ENCODE measurements at places on chromosomes 3 and 15.
A peak's percentile ranks its signal among the peaks of the same experiment; 100 is the strongest.

DNA sequence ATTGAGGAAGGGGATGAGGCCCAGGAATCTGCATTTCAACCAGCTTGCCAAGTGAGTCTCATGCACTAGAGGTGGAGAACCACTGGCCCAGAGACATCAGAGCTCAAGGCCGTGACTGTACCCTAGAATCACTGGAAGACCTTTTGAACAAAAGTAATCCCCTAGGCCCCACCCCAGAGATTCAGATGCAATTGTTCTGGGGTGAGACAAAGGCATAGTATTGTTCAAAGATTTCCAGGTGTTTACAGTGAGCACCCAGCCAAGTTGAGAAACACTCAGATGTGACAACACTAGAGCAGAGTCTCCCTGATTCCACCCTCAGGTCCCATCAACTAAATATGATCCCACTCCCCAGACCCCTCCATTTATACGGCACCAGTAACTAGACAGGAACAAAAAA, 290.3 kb upstream of the TLE3 start:
- no peak for DNase-seq

DNA sequence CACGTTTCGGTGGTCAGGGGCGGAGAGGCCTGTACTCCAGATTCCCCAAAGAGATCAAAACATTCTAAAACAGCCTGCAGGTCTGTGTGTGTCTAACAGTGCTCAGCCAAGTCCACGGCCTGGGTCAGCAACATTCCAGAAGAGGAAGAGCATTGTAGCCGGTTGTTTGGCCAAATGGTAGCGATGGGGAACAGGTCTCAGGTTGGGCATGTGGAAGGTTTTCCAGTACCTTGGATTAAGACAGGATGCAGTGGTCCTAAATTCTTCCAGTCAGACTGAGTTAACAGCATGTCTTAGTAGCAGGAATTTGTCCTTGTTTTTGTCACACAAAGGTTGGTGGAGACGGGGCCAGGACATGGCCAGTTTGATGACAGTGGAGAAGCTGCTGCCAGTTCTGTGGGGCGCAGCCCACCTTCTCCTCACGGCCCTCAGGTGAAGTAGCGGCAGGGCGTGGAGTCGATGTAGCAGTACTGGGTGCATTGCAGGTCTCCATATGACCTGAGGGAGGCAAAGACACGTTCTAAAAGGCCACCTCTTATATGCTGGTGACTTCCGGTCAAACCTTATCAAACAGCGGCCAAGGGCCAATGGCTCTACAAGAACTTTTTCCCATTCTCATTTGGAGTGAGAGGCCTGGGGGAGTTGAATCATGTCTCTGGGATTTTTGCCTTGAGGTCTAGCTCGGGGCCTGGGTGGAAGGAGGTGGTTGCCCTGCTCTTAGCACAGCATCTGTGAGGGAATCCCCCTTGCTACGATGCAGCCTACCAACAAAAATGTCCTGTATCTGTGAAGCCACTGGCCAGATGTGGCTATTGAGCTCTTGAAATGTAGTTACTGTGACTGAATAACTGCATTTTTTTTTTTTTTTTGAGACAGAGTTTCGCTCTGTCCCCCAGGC, 24.1 kb downstream of the EAF1 start:
- no peak for DNase-seq

DNA sequence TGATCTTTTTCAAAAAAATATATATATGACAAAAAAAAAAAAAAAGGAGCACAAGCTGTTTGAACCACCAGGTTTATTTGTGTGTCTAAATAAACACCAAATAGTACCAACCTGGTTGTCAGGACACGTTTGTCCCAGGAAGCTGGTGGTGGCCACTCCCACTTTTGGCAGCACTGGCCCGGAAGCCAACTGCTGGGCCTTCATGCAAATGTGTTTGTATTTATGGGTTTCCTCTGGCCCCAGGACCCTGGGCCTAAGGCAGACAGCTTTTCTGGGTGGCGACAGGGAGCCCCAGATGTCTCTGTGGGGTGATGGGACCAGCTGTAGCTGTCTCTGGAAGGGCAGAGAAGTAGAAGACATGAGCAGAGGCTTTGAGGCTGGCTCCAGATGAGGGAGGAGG, 31.6 kb downstream of the PRKCD start:
- no peak for DNase-seq

- DNase-seq, result peak; percentile 86
Measured at GRCh38 chr15:64894395-64895056, 17.2 kb upstream of the ANKDD1A start.

DNA sequence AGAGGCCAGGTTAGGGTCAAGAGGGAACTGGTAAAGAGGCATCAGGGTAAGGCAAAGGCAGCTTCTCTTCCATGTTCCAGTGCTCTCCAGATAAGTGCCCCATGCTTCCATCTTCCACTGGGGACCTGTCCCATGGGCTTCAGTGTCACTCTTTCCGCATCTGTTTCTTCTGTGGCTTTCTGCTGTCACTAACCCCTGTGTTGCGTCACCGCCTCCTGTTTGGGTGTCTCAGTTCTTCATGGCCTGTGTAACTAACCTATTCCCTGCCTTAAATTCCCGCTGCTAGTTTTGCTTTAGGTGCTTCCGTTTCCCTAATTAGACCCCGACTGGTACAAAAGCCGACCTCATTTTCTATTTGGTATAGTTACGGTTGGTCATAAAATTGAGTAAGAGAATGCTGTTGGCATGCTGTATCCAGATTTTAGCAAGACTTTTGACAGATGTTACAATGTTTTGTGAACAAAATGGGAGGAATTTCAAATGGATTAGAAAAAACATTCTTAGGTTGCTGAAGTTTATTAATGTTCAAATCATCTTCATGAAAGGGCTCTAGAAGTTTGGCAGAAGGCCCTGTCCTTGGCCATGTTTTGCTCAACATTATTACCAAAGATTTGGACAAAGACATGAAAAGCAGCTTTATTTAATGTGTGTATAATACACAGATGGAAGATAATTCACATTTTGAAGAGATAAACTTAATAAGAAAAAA, 245.3 kb downstream of the BBX start:
- no peak for DNase-seq

DNA sequence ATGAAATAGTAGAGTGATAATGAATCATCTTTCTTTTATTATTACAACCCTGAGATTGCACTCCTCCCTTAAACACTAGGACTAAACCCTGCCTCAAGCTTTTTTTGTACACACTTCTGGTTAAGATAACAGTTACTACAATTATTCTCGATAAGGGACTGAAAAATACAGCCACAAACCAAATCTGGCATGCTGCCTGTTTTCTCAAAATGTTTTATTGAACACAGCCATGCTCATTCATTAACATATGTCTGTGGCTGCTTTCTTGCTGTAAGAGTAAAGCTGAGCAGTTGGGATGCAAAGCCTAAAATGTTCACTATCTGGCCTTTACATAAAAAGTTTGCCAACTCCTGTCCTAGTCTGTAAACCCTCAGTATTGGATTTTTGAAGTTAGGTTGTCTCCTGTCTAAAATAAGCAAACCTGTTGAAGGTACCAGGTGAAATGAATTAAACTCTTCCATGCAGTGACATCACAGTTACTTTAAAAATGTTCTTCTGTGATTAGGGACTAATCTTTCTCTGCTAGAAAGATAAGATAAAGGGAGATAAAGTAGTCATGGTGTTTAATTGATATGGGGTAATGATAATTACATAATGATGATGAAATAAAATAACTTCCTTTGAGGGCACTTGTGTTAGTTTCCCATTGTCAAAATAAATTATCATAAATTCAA, 218.2 kb downstream of the STXBP5L start:
- DNase-seq, result no peak

DNA sequence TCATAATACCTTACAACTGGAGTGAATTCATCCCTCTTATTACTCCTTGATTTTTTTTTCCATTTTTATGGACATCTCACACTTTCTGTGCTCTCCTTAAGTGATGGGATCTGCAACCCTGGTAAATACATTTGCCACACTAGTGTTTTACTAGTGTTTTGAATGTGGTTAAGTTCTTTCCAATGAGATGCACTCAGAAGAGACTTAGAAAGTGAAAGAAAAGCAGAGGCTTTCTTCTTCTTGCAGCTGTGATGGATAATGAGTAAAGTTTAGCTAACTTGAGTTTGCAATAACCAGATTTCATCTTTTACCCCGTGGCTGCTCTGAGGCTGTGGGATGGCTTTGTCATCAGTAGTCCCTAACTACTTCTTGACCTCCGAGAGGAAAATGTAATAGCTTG, 1248.4 kb downstream of the NSUN3 start:
- no peak for DNase-seq

DNA sequence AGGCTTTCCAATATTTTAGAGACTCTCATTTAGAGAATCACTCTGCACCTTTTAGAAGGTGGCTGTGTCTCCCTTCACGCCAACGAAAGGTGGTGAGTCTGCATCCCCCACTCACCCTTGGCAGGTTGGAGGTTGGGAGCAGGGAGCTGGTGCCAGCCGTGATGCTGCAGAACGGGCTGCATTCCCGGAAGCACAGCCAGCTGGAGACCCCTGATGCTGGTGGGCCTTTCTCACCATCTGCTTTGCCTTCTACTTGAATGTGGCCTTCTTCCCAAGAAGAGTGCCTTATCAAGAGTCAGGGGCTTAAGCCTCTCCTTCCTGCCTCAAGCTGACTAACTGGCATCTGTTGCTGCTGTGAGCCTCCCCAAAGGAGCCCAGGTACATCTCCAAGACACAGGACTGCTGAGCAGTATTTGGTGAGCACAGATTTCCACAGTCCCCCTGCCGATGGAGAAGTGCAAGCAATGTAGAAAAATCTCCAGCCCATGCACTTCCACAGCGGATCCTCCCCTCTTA, 17.7 kb upstream of the HEG1 start:
- DNase-seq, result no peak

DNA sequence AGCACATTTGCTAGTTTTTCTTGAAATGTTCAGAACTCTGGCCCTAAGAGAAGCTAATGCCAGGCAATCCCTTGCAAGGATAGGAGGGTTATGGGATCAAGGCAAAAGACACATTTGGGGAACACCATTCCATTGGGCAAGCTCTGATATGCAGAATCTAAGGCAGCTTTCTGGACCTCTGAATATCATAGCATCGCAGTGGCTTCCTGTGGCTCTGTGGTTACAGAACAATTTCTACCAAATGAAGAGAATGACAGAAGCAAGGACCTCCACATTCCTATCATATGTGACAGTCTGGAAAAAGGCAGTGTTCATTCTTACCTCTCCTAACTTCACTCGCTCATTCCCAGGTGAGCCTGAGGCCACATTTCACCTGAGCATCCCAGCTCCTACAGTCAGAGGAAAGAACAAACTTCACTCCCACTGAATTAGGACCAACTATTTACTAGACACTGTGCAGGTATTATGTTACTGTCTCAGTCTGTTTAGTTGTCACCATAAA, 836.1 kb upstream of the CFAP20DC start:
- no peak for DNase-seq

DNA sequence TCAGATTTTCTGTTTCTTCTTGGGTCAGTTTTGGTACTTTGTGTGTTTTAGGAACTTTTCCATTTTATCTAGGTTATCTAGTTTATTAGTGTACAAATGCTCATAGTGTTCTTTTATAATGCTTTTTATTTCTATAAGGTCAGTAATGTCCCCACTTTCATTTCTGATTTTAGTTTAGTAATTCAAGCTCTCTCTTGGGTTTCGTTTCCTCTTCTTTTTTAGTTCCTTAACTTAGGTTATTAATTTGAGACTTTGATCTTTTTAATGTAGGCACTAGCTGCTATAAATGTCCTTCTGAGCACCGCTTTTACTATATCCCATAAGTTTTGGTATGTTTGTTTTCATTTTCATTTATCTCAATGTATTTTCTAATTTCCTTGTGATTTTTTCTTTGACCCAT, 27.0 kb upstream of the CD200R1L start:
- DNase-seq, result no peak

GRCh38 chr3:136937851-136938250, 19.9 kb upstream of the IL20RB start:
- no peak for DNase-seq

DNA sequence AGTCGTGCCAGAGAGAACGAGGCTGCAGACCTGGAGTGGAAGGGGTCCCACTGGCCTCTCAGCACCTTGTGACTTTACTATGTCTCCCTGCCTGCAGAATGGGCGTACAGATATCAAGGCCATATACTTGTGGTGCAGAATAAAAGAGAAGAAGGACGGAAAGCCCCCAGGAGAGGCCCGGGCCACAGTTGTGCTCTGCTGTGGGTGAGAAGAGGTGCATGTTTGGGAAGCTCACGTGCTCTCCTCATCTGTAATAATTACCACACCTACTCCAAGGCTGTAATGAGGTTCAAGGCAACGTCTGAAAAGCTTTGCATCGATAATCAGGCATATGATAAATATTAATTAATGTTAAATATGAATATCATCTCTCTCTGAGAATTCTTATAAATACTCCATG, 58.0 kb downstream of the MGLL start:
- DNase-seq, result no peak
